Right renal pelvis (tissue), 4 donors: ENCODE measurements at places on chromosomes 5 and 9.

GRCh38 chr5:126848253-126848652, 71.3 kb downstream of the LMNB1 start:
- no peak for DNase-seq

DNA sequence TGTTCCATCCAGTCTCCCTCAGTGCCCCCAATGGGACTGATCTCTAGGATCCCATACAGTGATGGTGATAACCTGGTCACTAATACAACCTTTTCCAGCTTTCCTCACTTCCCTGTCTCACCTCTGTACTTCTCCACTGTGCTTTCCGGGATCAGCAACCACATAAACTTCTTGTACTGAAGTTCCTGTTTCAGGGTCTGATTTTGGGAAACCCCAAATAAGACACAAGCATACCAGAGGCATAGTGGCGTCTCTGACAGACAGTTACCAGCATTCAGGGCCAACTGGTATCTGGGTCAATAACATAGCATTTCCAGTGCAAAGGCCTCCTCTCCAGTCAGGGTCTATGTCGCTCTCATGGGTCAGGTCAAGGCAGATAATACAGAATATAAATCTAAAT, 64.3 kb downstream of the GLDC start:
- DNase-seq: no peak

DNA sequence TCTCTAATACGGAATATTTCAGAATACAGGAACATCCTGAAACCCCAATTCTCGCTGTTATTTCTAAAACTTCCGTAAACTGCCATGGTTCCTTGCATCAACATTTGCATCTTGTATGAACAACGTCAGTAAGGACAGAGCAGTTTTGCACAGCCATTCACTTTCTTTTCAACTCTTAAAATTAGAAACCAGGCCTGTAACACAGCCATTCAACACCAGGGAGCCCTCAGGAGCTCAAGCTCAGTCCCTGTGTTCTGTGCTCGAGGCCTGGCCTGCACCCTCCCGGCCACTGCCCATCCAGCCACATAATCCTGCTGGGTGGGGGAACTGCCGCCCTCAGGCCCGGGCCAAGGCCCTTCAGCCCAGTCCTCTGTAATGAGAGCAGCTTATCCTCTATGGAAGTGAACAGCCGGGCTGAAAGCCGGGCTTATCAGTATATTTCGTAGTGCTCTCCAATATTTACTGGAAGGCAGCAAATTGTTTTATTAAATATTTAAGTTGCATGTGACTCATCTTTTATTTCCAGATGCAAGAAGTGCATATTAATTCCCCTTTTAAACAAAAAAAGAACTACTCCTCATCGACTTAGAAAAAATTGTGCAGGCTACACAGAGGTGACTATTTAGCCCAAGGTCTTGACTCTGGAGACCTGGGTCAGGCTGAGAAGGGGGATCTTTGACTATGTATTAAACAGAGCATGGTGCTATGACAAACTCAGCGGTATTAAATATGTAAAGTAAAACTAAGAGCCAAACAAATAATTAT, 33.2 kb upstream of the SLC6A3 start:
- DNase-seq: no peak

GRCh38 chr5:168434746-168435321, 51.4 kb upstream of the RARS1 start:
- no peak for DNase-seq

DNA sequence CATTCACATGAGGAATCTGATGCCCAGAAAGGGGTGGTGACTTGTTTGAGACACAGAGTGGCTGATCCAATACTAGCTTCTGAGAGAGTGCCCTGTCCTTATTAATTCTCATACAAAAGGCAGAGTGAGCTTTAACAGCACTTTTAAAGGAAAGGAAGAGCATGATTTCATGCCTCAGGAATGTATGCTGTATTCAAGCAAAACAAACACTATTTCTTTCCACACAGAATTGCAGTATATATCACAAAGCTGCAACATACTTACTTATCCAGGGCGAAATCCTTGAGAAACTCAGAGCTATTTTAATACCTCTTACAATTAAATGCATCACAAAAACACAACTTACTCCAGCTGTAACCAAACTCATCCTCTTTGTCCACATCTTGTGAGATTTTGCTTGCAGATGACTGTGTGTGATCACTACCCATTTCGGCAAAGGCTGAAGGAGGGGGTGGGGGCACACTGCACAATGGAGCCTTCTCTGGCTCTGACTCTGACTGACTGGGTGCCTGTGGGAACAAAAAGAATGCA, 139.8 kb downstream of the MPDZ start:
- DNase-seq: no peak

DNA sequence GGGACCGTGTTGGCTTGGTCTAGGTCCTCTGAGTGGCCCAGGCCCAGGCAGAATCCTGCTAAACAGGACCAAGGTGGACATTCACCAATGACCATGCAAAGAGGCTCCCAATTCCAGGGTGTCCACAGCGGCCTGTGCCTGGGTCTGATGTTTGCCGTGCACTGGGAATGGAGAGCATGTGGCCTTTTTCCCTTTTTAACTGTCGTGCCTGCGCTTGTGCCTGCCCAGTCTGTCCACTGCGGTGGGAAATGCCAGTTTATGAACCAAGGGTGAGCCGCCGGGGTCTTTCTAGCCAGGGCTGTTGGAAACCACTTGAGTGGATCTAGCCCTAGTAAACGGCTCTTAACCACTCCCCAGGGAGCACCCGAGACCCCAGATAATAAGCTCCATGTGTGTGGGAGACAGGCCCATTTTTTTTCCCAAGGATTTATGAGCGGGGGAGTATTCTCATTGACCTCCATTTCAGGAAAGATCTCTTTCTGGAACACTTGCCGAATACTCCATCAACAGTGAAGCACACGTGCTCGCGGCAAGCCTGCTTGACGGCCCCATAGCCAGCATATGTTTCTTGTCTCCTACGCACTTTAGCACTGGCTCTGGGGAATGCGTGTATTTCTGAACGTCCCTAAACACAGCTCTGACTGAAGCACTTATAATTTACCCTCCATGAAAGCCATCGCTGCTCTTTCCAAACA, 93.2 kb upstream of the PHYKPL start:
- peak; percentile 87 for DNase-seq

DNA sequence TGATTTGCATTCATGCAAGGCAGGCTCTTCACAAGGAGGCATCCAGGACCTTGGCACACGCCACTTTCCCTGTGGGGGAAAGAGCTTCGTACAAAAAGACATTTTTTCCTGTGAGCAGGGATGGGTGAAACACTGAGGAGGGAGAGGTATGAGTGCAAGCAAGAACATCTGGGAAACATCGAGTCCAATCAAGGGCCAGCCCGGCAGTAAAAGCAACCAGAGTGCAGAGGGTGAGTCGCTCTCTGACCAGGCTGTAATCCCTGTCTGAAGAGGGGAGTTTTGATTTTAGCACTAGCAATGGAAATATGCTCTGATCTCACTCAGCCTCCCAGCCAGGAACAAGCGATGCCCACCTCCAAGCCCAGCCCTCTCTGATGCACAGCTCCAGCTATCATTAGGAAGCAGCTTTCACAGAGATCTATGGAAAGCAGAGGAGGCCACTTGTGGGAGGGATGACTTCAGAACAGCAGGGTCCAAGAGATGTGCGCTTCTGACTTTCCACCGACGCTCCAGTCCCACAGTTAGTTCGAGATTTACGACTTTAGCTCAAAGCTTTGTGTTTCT, 211.0 kb upstream of the ADAMTS16 start:
- DNase-seq: no peak

DNA sequence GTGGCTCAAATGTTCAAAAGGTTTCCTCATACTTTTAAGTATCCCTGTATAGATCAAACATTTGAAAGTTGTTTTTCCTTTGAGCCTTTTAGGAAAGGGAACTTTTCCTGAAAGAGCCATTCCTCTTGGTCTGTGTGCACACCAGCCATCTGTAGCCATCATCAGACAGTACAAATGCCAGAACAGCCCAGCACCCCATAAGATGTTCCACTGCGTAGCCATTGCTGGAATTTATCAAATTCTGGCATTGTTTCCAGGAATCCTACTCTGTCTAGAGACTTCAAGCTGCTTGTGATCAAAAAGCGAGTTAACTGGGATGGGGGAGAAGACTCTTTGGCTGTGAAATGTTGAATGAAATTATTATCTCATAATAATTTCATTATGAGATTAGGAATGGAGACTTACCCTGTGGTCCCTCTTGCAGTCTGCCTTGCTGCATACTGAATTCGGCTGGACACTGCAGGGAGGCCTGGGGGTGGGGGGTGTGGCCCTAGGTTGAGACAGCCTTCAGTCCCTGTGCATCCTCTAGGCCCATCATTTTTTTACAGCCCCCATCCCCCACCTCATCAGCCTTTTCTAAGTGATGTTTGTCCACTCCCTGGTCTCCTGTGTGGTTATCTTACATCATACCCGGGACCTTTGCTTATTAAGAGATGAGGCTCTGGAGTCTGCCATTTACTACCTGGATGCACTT, 99.8 kb downstream of the RALGPS1 start:
- no peak for DNase-seq

DNA sequence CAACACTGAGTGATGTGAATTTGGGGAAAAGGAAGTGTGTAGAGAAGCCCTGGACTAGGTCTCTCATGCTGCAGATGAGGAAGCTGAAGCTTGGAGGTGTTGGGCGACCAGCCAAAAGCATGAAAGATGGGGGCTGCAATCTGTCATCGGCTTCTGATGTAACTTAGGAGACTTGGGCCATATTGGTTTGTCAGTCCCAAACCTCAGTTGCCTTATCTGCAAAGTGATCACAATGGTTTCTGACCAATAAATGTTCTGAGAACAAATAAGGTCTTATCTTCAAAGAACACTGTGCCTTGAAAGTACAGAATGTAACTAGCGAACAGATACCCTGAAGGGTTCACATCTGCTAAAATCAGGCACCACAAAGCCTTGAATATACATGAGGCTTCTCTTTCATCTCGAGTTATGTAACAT, 198.4 kb upstream of the NR3C1 start:
- DNase-seq: no peak

GRCh38 chr5:115458003-115458409, 86.6 kb downstream of the FEM1C start:
- DNase-seq: no peak

DNA sequence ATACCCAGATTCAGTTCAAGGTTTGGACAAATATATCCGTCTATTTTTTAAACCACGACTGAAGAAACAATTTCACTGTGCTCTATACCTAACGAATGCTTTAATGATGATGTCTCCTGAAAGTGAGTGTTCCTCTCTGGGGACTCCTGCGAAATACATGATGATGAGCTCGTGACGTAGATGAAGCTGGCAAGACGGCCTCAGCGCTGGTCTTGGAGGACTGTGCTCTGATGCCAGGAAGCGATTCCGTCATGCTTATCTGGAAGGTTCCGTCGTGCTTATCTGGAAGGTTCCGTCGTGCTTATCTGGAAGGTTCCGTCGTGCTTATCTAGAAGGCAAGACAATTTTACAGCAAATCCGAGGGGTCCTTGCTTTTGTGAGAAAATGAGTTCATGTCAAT, 250.8 kb upstream of the IRX2 start:
- no peak for DNase-seq

DNA sequence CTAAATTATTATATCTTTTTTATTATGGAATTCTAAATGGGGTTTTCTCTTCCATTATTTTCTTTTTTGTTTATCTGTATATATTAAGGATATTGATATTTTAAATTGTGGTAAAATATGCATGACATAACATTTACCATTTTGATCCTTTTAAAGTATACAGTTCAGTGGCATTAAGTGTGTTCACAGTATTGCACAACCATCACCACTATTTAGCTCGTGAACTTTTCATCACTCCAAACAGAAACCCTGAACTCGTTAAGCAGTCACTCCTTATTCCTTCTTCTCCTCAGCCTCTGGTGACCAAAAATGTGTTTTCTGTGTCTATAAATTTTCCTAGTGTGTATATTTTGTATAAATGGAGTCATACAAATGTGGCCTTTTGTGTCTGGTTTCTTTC, 188.2 kb downstream of the CCDC171 start:
- no peak for DNase-seq

- DNase-seq: no peak
Measured at GRCh38 chr9:110143950-110144545, 63.9 kb downstream of the C9orf152 start.

- DNase-seq: no peak
Measured at GRCh38 chr5:177294632-177295031, 8.9 kb downstream of the RAB24 start.

GRCh38 chr9:128122809-128123175, 4.7 kb downstream of the PTGES2 start:
- no peak for DNase-seq

DNA sequence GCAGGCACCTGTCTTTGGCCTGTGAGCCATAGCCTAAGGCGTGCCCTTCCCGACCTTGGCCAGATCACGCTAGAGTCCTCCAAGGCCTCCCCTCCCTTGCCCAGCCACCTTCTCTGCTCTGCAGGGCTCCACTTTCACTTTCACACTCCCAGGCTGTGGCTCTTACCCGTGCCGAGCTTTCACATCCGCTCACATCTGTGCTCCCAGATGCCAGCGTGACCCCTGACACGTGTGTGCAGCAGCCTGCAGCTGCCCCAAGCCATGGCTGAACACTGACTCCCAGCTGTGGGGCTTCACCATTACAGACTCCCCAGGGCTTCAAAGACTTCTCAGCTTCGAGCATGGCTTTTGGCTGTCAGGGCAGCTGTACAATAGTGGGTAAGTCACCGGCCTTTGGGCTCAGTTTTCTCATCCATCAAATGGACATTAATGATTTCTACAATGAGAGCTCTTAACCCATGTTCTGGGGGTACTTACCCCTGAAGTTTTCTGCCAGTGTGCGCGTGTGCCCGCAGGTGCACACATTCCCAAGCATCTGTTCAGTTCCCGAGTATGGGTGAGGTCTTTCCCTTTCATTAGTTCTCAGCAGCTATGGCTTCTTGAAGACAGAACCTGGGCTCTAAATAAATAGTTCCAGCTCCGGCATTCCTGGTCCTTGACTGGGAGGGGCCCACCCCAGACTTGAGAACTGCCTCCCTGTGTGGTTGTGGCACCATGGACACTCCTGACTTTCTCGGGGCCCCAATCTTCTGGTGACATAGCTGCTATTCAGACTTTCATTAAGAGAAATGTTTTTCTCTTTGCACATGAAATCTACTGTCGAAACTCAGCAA, 118.6 kb downstream of the RGS3 start:
- DNase-seq: no peak

GRCh38 chr9:109378316-109378715, 57.5 kb upstream of the EPB41L4B start:
- no peak for DNase-seq

DNA sequence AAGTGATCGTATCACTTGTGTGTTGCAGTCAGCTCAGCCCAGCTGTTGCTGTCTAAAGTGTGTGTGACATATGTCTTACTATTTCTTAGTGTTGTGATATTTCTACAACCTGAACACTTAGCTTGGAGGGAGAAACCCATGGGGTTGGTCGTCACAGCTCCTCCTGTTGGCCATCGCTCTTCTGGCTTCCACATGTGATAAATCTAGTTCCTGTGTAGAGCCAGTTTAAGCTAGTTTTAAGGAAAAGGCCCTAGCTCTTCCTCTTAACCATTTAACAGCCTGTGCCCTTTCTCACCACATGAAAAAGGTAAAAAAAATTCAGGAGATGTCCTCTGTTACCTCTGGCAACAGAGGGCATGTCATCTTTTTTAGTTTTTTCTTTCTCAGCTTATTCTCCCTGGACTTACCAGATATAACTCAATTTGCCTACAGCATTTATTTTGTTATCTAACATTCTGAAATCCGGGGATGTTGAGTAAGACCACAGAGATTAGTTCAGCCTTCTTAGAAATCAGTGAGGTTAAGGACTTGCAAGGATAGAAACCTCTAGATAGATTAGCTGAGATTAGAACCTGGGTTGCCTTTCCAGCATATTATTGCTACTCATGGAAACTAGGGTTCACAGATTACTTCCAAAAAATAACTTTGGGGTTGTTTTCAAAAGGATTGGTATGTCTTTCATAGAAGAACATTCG, 100.4 kb downstream of the GAPVD1 start:
- no peak for DNase-seq
